CD4-positive, alpha-beta T cell treated with Interleukin-6 at 100 ng/mL for 8 hours (primary cell): ENCODE measurements at places on chromosomes 3 and 15.

- DNase-seq: no peak
Measured at GRCh38 chr3:126128504-126129397, 44.8 kb upstream of the SLC41A3 start.

GRCh38 chr3:142263112-142263511 lies 37.7 kb upstream of the GK5 start:
- DNase-seq: no peak

- DNase-seq: no peak
Measured at GRCh38 chr15:66884661-66885237, 180.7 kb upstream of the SMAD3 start.

- DNase-seq: no peak
Measured at GRCh38 chr15:91553196-91553854, 300.2 kb upstream of the SLCO3A1 start.

- DNase-seq: no peak
Measured at GRCh38 chr15:46278486-46279090, 643.8 kb downstream of the SQOR start.

DNA sequence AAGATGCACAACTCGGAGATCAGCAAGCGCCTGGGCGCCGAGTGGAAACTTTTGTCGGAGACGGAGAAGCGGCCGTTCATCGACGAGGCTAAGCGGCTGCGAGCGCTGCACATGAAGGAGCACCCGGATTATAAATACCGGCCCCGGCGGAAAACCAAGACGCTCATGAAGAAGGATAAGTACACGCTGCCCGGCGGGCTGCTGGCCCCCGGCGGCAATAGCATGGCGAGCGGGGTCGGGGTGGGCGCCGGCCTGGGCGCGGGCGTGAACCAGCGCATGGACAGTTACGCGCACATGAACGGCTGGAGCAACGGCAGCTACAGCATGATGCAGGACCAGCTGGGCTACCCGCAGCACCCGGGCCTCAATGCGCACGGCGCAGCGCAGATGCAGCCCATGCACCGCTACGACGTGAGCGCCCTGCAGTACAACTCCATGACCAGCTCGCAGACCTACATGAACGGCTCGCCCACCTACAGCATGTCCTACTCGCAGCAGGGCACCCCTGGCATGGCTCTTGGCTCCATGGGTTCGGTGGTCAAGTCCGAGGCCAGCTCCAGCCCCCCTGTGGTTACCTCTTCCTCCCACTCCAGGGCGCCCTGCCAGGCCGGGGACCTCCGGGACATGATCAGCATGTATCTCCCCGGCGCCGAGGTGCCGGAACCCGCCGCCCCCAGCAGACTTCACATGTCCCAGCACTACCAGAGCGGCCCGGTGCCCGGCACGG lies 991 bp downstream of the SOX2 start:
- no peak for DNase-seq

DNA sequence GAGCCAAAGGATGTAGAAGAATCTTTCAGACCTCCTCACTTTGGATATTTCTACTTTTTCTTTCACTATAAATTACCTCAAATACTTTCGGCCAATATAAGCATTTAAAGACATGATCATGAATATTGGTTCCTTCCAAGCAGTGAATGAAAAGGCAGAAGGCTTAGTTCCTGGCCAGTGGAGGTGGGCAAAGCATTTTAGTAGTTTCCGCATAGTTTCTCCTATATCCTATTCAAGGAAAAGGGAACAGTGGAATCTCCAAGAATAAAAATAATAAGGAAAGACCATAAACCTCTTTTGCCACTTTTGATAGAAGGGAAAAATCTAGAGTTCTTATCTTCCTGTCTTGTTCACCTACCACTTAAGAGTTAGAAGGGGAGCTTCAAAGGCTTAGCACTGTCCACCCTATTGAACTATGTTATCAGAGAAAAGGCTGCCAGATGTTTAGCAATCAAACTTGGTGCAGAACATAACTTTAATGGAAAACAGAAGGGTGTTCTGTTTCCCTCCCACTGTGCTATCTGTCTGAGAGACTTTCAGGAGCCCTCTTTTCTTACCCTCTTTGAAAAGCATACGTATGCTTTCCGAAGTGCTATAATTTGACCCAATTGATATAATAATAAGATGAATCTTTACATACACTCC lies 155.6 kb upstream of the DPH6 start:
- DNase-seq: no peak

DNA sequence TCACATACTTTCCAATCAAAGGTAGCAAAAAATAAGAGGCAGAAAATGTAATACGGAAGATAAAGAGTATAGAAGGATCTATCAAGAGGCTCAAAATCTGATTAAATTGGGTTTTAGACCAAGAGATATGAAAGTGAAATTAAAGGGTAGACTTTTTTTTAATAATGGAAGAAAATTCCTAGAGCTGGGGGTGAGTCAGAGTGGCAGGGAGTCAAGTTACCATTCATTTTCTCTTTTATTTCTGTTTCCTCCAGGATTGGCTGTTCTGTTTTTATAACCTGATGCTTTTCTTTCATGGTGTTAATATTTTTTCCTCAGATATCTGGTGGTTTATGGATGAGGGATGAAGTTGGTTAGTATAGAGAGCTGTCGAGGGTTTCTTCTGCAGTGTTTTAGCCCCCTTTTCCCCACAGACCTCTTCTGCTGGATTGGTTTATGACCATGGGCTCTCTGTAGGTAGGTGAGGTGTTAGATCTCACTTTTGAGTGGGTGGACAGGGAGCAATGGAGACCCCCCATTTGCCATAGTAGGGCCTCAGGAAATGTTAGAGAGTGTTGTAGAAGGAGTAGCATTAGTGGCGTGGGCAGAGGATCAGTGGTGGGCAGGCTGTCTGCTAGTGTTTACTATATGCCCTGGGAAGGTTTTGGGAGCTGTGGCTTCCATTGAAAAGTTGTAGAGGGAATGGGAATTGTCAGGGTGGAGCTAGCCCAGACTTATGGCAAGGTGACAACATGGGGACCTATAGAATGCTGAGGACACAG lies 201.6 kb upstream of the GOLGA6L4 start:
- no peak for DNase-seq

DNA sequence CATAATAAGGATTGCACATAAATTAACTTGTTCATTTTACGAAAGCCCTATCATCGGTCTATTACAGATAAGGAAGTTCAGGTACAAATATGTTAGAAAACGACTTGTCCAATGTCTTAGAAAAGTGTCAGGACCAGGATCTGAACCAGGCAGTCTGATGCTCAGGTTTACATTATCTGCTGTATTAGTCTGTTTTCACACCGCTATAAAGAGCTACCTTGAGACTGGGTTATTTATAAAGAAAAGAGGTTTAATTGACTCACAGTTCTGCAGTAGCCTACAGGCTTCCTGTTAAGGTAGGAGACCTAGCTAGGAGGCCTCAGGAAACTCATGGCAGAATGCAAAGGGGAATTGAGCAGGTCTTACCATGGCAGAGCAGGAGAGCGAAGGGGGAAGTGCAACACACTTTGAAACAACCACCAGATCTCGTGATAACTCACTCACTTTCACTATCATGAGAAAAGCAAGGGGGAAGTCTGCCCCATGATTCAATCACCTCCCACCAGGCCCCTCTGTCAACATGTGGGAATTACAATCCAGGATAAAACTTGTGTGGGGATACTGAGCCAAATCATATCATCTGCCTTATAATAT lies 45.8 kb upstream of the GOLIM4 start:
- DNase-seq: no peak

- DNase-seq: no peak
Measured at GRCh38 chr3:121624147-121624899, 31.1 kb downstream of the FBXO40 start.

- DNase-seq: no peak
Measured at GRCh38 chr15:38600236-38600635, 35.6 kb upstream of the RASGRP1 start.

DNA sequence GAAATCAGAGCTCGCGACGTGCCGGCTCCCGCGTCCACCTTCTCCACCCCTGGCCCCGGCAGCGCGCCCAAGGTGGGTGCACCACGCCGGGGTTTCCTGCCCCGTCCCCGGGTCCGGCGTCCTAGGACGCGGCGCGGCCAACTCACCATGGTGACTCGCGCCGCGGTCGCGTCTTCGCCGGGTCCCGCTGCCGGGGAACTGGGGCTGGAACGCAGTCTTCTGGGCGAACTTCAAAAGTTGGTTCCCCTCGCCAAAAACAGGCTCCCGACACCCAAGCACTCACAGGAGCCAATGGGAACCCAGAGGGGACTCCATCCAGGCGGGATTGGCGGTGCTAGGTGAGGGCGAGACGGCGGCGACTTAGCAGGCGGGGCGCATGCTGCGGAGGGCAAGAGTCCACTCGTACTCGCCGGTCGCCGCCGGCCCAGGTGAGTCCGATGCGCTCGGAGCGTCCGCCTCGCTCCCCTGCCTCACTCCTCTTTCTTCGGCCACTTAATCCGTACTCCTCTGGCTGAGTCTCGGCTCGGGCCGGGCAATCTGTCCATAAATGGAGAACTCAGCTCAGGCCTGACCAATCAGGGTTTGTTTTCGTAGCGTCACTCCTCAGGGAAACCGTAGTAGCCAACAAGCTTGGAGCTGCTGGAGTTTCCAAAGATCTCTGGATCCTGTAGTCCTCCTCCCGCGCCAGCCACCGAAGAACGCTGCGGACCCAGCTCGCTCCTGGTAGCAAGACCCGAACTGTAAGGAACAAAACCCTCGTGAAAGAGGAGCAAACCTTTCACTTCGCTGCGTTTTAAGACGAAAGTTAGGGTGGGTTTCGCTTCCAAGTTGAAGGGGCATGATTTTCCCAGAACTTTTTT lies at the start of gene MYO1E:
MYO1E (minus strand) TSS at position 520 of the 860 bp plus-strand sequence; CDS start at position 149, 371 bp downstream.
- no peak for DNase-seq

GRCh38 chr15:67805008-67805665 lies 20.2 kb upstream of the SKOR1 start:
- DNase-seq: no peak

- DNase-seq: no peak
Measured at GRCh38 chr3:4724051-4724629, 231.0 kb downstream of the ITPR1 start.

DNA sequence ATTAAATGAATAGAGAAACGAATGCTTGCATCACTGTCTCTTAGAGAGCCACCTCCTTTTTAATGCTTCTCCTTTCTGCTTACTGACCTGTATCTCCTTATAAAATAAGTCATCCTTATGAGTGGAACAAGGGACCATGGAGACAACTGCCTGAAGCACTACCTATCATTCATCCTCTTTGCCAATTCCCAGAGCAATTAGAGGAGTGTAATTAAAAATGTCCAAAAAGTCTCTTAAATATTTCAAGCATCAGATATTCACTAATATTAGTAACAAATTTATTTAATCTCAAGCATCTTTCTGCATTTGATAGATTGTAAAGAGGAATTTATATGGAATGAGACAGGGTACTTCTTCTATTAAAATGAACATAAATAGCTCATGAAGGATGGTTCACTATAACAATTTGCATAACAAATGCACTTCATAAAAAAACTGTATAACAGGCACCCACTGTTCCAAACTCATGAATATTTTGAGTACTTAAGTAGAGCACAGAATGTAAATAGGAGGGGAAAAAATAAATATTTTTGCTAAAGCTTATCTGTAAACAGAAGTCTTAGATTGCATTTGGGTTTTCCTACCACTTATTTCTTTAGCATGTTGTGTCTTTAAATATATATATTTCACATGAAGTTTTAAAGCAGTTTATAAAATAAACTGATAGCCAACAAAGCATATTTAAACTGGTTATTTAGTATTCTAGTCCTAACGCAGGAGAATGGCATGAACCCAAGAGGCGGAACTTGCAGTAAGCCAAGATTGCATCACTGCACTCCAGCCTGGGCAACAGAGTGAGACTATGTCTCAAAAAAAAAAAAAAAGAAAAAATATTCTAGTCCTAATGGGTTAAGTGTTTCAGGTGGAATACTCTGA lies 269.3 kb downstream of the TBL1XR1 start:
- no peak for DNase-seq

DNA sequence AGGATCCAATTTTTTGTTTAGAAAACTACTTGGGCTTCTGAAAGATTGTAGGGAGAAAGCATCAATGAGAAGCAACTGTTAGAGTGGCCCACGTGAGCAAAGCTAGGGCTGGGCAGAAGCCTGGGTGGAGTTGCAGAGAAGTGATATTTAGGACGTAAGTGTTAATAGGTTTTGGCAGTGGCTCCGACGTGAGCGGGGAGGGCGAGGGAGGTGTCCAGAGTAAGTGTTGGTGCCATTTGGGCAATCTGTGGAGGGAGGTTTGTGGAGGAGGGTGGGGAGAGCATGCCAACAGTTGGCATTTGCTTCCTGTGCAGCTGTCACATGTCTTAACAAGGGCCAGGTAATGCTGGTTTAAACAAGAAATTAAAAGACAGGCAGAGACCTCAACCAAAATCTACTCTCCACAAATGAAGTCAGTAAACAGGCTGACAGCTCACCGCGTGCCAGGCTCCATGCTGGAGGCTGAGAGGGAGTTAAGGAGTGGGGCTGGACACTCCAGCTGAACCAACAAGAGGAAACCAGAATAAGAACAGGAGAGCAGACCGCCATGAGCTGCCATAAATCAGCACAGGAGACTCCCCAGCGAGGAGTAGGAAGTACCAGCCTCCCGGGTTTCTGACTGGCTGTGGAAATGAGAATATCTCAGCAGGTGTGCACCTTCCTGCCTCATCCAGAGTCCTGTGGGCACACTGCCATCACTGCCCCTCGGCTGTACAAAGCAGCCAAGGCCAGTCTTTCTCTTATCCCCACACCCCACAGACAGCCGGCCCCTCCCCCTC lies 232.6 kb downstream of the ABHD5 start:
- DNase-seq: no peak

GRCh38 chr3:98779541-98780335 lies 16.6 kb downstream of the ST3GAL6 start:
- DNase-seq: no peak

GRCh38 chr15:91117375-91117774 lies 17.3 kb downstream of the SV2B start:
- no peak for DNase-seq

DNA sequence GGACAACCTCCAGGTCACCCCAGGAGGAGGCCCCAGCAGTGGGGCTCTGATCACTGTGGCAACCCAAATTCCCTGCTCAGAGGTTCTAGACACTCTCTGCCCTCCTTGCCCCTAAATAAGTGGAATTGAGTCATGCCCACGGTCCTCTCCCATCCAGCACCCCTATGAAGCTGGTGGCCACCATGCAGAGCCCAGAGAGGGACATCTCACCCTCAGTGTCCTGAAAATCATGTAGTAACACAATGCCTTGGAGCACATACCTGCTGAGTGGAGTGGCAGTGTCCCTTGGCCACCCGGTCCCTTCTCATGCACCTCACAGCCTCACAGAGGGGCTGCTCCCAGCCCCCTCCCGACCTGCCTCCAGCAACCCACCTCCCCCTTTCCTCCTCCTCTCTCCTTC lies 114.3 kb upstream of the MEF2A start:
- DNase-seq: no peak

DNA sequence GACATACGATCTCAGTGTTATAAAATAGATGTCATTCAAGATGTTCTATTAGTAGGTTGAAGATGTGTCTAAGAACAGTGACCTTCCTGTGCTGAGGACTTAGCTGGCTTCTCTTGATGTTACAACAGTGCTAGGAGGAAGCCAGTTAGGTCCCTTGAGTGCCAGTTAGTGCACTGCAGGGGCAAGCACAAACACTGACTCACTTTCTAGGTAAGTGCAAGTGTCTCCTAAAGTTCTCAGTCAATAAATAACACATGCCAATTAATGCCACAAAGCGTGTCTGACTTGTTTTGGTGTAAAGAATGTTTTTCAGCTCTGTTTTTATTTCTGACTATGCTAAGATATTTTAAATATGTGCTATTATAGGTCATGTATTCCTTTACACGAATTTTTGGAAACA lies 211.8 kb downstream of the NAALADL2 start:
- DNase-seq: no peak

- no peak for DNase-seq
Measured at GRCh38 chr3:71640331-71640983, 56.9 kb upstream of the FOXP1 start.
